ENCODE measurements at places on chromosomes 13 and 19. TPM values are rescaled to one million over a fixed set of nuclear protein-coding genes. Genes with fewer than 3 reads are reported as not detected.
A peak's percentile ranks its signal among the peaks of the same experiment; 100 is the strongest.

DNA sequence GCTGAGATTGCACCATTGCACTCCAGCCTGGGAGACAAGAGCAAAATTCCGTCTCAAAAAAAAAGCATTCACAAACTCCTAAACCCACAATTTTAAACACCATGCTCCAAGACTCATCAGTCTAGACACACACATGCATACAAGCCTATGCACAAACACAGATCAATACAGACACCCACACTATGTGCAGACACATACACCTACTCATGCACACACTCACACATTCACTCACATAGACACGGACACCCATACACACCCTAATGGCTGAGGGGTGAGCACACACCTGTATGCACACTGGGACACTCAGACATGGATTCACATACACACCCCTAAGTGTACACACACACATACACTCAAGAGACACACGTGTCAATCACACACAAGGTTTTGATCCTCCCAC, 9.3 kb downstream of the PNMA8B start:
- peaks cover 4% of the 10 kb centered on the region for H3K36me3 ChIP-seq
- H3K4me3 ChIP-seq, result no peak overlapping the region
- H3K27ac ChIP-seq, result no peak overlapping the region

- H3K36me3 ChIP-seq, result no peaks in the 10 kb centered on the region
- no peak for DNase-seq
- H3K4me1 ChIP-seq, result peaks cover 11% of the 10 kb centered on the region
- no peak overlapping the region for H3K4me3 ChIP-seq
- H3K27ac ChIP-seq, result no peak overlapping the region
Measured at GRCh38 chr19:19381007-19381926, 24.2 kb upstream of the GATAD2A start.

DNA sequence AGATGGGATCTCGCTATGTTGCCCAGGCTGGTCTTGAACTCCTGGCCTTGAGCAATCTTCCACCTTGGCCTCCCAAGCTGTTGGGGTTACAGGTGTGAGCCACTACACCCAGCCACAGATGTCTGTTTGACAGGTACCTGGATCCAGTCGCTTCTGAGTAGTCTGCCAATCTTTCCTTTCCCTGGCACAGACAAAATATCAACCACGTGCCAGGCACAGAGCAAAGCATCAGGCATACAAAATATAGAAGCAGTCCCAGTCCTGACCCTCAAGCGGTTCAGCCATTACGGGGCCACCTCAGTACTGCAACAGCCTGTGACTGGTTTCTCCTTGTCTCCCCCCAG, 3.8 kb downstream of the ELAVL1 start:
- peaks cover 48% of the 10 kb centered on the region for H3K4me1 ChIP-seq
- H3K27me3 ChIP-seq, result no peaks in the 10 kb centered on the region
- H3K27ac ChIP-seq, result no peak overlapping the region
- H3K4me3 ChIP-seq, result no peak overlapping the region
- no peak for DNase-seq

SCAF1 gene
- 66.3 TPM for polyA plus RNA-seq

DNA sequence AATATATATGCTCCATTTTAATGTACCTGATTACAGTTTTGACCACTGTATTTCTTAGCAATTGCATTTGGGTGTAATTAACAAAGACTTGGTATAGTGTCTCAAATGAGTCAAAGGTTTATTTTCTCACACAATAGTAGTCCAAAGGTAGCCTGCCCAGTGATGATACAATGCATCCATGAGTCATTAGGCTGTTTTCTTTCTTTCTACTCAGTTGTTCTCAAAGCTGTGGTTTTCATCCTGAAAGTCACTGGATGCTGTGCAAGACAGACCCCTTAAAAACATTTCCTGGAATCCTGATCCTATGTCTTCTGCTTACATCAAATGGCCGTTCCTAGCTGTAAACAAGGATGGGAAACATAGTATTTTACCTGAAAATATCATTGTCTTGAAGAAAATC, 651.2 kb upstream of the MIR17HG start:
- DNase-seq, result no peak
- no peaks in the 10 kb centered on the region for H3K36me3 ChIP-seq
- H3K27me3 ChIP-seq, result no peaks in the 10 kb centered on the region
- no peaks in the 10 kb centered on the region for H3K4me1 ChIP-seq

DNA sequence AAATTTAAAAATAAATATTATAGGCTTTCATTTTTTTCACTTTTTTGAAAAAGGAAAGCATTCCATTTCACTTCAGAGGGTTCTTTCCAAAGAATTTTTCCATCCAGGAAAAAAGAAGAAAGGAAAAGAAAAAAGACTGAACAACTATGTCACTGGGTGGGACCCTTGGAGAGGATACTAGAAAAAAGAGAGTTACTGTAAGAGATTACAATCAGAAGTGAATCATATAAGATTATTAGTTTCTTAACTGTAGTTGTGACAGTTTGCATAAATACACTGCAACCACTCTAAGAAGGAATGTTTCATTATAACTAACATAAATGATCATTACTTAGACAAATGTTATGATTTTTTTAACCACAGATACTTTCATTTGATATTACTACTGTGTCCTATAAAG, 87.8 kb downstream of the KLF12 start:
- no peak for DNase-seq
- no peaks in the 10 kb centered on the region for H3K36me3 ChIP-seq
- H3K27ac ChIP-seq, result no peak overlapping the region
- H3K4me3 ChIP-seq, result no peak overlapping the region
- no peaks in the 10 kb centered on the region for H3K4me1 ChIP-seq

DNA sequence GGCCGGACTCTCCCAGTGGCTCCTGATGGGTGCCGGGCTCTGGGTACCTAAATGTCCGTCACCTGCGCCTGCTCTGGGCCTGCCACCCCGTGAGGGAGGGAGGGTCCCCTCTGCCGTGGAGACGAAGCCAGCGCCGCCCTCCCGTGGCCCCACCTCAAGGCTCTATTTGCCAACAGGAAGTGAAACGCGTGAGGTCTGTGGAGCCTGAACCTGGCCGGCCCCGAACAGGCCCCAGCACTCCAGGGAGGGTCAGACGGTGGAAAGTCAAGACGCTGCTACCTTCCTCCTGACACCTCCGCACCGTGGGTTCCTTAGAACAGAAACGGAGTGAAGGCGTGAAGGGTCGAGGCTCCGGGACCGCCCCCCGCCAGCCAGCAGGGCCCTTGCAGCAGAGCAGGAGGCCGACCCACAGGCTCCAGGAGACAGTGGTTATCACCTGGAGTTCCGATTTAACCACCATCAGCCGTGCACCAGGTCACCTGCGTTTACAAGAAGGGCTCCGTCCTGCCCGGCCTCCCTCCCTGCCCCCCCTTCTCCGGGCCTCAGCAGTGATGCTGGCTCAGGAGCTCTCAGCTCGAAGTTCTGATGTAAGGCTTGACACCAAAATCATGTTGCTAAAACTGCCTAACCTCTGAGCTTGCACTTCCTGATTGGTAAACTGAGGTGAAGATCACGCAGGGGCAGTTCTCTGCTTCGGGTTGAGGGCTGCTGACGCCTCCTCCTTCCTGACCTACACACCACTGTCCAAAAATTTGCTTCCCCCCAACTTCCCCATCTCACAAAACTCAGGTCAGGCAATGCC, 50.9 kb upstream of the C13orf46 start:
- H3K36me3 ChIP-seq, result peaks cover 88% of the 10 kb centered on the region
- H3K4me3 ChIP-seq, result no peak overlapping the region
- DNase-seq, result no peak

GRCh38 chr19:54421169-54421516, 5.9 kb downstream of the TTYH1 start:
- peaks cover 94% of the 10 kb centered on the region for H3K4me1 ChIP-seq
- DNase-seq, result no peak
- no peak overlapping the region for H3K4me3 ChIP-seq
- peak overlapping the region; percentile 87 for H3K27ac ChIP-seq

ALKBH7 gene
- polyA plus RNA-seq, result 83.8 TPM

DNA sequence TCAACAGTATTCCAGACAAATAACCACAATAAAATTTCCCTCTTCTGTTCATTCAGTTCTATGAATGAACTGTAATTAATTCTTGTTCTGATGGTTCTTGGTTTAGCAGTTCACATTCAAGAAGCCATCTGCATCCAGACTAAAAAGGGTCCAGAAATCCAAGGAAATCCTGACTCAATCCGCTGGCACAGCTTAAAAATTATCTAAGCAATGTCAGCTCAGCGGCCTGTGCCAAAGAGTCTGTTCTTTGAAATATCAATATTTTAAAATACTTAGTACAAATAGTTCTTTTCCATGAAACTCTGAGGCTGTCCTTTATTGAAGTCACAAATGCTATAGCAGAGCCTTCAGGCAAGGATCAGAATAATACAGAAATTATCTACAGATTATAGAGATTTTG, 57.2 kb downstream of the DHRS12 start:
- H3K27ac ChIP-seq, result no peak overlapping the region
- H3K4me1 ChIP-seq, result no peaks in the 10 kb centered on the region
- DNase-seq, result no peak
- H3K36me3 ChIP-seq, result peaks cover 3% of the 10 kb centered on the region
- no peak overlapping the region for H3K4me3 ChIP-seq

NLRP5 gene
- not detected for polyA plus RNA-seq

- H3K27me3 ChIP-seq, result peaks cover 41% of the 10 kb centered on the region
- peak overlapping the region; percentile 26 for H3K4me3 ChIP-seq
- peaks cover 30% of the 10 kb centered on the region for H3K36me3 ChIP-seq
- no peak for DNase-seq
Measured at GRCh38 chr19:46492841-46493235, 2.8 kb downstream of the PNMA8B start.

GRCh38 chr19:53944416-53944815, 18.3 kb upstream of the CACNG8 start:
- H3K27me3 ChIP-seq, result peaks cover 16% of the 10 kb centered on the region
- H3K27ac ChIP-seq, result no peak overlapping the region
- H3K4me3 ChIP-seq, result no peak overlapping the region
- H3K4me1 ChIP-seq, result peaks cover 5% of the 10 kb centered on the region
- H3K36me3 ChIP-seq, result peaks cover 27% of the 10 kb centered on the region

ACP5 gene
- polyA plus RNA-seq, result 0.70 TPM

- H3K4me3 ChIP-seq, result no peak overlapping the region
- H3K27me3 ChIP-seq, result no peaks in the 10 kb centered on the region
- no peak for DNase-seq
- no peak overlapping the region for H3K27ac ChIP-seq
- peaks cover 15% of the 10 kb centered on the region for H3K36me3 ChIP-seq
Measured at GRCh38 chr13:20796791-20797508, 23.2 kb upstream of the EEF1AKMT1 start.

DNA sequence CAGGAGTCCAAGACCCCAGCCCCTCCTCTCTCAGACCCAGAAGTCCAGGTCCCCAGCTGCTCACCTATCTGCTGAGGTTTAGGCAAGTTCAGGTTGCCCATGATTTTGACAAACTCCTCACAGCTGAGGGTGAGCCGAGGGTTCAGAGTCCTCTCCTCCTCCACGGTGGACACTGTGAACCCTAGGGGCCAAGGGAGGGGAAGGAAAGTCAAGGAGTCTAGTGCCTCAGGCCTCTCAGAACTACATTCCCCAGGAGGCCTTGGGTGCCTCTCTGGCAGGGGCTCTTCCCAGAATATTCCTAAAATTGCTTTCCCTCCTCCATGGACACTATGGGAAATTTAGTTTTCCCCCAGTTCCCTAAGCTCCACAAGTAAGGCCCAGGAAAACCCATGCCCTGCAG, 3.3 kb upstream of the PHLDB3 start:
- no peak overlapping the region for H3K4me3 ChIP-seq
- no peak for DNase-seq
- H3K27ac ChIP-seq, result no peak overlapping the region
- peaks cover 14% of the 10 kb centered on the region for H3K36me3 ChIP-seq
- peaks cover 2% of the 10 kb centered on the region for H3K27me3 ChIP-seq

OR7D2 gene
- 0.30 TPM for polyA plus RNA-seq

- H3K27me3 ChIP-seq, result no peaks in the 10 kb centered on the region
- H3K36me3 ChIP-seq, result no peaks in the 10 kb centered on the region
- DNase-seq, result no peak
- no peak overlapping the region for H3K27ac ChIP-seq
- H3K4me3 ChIP-seq, result no peak overlapping the region
Measured at GRCh38 chr13:99796175-99796819, 175.3 kb downstream of the ZIC5 start.

DNA sequence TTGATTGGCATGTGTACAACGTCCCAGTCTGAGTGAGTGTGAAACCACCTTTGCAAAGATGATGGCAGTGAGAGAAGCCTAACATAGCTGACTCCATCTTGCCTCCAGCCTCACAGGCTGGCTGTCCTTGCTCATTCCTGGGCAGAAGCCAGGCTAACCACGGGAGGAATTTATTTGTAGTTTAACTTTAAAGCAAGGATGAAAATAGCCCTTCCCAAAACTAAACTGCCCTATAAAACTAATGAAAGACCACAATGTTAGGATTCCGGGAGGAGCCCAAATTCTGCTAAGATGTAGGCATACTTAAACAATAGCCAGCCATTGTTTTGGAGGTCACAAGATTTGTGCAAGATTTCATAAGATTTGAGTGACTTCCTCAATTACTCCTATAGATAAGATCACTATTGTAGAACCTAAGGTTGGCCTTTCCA, 96.6 kb upstream of the LSM14A start:
- H3K27me3 ChIP-seq, result no peaks in the 10 kb centered on the region
- H3K4me1 ChIP-seq, result no peaks in the 10 kb centered on the region
- no peak for DNase-seq
- H3K4me3 ChIP-seq, result no peak overlapping the region
- no peak overlapping the region for H3K27ac ChIP-seq
- H3K36me3 ChIP-seq, result no peaks in the 10 kb centered on the region

DNA sequence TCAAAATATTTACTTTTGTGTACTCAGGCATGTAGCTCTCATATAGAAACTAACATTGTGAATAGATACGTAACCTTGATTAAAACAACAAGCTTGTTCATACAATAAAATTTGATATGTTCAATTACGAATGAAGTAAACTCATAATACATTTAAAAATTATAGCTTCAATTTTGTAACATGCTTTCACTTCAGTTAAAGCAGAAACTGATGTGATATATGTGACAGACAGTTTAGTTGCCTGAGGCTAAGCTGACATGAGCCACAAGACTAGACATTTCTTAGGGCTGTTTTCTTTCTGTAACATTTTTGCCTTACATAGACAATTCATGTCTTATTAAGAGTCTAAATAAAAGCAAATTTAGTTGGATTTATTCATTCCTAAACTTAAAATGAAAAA, 526.0 kb downstream of the PCDH9 start:
- H3K27me3 ChIP-seq, result no peaks in the 10 kb centered on the region
- H3K4me1 ChIP-seq, result no peaks in the 10 kb centered on the region
- no peak for DNase-seq
- H3K27ac ChIP-seq, result no peak overlapping the region
- no peak overlapping the region for H3K4me3 ChIP-seq

DNA sequence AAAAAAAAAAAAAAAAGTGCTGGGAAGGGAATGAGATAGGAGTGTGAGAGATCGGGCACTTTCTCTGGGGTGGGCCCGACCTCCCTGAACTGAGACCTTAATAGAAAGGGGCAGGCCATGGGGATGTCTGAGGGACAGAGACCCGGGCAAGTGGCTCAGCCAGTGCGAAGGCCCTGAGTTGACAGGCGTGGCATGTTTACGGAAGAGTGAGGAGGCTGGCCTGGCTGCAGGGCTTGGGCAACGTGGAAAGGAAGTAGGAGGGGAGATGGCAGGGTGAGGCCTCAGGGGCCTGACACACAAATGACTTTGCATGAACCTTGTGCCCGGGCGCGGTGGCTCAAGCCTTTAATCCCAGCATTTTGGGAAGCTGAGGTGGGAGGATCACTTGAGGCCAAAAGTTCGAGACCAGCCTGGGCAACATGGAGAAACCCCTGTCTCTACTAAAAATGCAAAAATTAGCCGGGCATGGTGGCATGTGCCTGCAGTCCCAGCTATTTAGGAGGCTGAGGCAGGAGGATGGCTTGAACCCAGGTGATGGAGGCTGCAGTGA, 13.9 kb downstream of the FCHO1 start:
- DNase-seq, result no peak
- no peak overlapping the region for H3K4me3 ChIP-seq
- no peak overlapping the region for H3K27ac ChIP-seq
- no peaks in the 10 kb centered on the region for H3K27me3 ChIP-seq
